ENCODE measurements at places on chromosomes 11 and 22.

GRCh38 chr22:38923463-38924346 lies 33.7 kb upstream of the APOBEC3A start:
- DNase-seq: no peak

DNA sequence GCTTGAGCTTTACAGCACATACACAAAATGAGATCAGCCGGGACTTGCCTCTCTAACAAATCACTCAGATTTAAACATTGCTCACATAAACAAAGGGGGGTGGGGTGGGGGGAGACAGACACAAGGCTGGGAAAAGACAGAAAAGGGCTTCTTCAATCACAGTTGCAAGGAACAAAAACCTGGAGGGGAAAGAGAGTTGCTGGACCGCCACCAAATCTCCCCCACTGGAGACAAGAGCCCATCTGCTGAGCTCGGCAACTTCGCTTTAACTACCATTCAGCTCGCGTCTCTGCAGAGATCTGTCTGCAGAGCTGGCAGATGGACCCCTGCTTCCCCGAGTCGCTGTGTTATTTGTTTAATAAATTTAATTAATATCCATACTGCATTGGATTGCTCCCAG lies 165.0 kb downstream of the RCN1 start:
- DNase-seq: no peak

DNA sequence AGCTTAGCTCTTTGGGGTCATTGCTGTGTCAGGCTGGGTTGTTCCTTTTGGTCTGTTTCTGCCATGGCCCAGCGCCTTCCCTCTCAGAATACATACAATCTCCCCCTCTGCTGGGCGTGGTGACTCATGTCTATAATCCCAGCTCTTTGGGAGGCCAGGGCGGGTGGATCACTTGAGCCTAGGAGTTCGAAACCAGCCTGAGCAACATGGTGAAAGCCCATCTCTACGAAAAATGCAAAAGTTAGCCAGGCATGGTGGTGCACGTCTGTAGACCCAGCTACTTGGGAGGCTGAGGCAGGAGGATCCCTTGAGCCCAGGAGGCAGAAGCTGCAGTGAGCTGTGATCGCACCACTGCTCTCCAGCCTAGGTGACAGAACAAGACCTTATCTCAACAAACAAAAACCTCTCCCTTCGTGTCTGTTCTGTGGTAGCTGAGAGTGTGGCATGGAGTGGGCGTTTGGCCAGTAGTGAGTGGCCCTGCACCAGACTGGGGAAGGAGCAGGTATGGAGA lies 46.7 kb upstream of the RAB1B start:
- no peak for DNase-seq

- no peak for DNase-seq
Observed at GRCh38 chr11:94558932-94559331, 8.2 kb upstream of the PIWIL4 start.
